ENCODE measurements at places on chromosomes 3 and 15. TPM values are rescaled to one million over a fixed set of nuclear protein-coding genes. Genes with fewer than 3 reads are reported as not detected.

Gene STOML1
- 11.8 TPM for total RNA-seq

Gene UROC1
- not detected for total RNA-seq

Gene TGM4
- under 0.01 TPM for total RNA-seq

Gene B3GALNT1
- total RNA-seq, result 8.2 TPM

Gene IL17RB
- under 0.01 TPM for total RNA-seq

Gene CPEB1
- 6.9 TPM for total RNA-seq

GRCh38 chr15:67433495-67434099 lies 87.3 kb upstream of the C15orf61 start:
- peak; percentile 59 for DNase-seq

DNA sequence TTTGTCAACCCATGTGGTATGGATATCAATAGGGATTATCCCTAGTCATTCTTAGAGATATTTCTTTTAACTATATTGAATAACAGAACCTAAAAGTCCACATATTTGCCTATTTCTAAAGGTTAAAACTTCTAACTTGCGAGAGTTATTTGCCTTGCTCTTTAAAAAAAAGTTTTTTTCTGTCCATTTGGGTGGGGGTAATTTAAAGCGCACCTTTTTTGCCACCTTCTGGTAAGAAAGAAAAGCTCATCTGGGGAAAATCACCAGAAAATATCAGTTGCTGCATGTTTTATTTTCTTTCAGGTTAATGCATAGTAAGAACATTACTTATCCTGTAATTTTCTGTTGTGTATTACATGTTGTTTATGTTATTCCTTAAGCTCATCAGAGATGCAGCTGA lies 242.0 kb upstream of the GOLGA6L4 start:
- DNase-seq, result no peak

GRCh38 chr15:29127506-29128430 lies 141.9 kb downstream of the NSMCE3 start:
- no peak for DNase-seq

- no peak for DNase-seq
Observed at GRCh38 chr3:8976540-8977182, 13.4 kb upstream of the RAD18 start.

GRCh38 chr15:25930931-25931330 lies 67.8 kb upstream of the ATP10A start:
- DNase-seq, result no peak

GRCh38 chr3:10205451-10206165 lies 40.9 kb downstream of the IRAK2 start:
- DNase-seq, result peak; percentile 95

- no peak for DNase-seq
Observed at GRCh38 chr15:98893401-98893800, 114.2 kb downstream of the PGPEP1L start.

DNA sequence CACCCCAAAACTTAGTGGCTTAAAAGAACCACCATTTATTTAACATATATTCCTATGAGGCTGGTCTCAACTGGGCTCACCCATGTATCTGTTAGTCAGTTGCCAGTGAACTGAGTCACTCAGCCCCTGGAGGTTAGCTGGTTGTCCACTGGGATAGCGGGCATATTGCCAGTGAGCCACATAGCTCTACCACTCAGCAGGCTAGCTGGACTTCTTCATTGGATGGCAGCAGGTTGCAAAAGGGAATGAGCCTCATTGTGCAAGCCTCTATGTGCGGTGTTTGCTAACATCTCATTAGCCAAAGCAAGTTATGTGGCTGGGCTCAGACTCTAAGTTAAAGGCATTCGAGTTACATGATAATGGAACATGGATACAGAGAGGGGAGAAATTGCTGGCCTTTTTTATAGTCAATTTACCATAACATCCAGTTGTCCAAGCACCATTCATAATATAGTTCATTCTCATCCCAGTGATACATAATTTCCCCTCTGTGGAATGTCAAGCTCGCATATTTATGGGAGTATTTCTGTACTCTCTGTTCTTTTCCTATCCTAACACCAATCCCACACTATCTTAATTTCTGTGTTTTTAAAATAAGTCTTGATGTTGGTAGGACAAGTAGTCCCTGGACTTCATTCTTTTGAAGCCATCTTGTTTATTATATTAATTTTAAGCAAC lies 8.7 kb downstream of the BTD start:
- peak; percentile 75 for DNase-seq

- no peak for DNase-seq
Observed at GRCh38 chr15:68630836-68631235, 52.0 kb downstream of the CORO2B start.

DNA sequence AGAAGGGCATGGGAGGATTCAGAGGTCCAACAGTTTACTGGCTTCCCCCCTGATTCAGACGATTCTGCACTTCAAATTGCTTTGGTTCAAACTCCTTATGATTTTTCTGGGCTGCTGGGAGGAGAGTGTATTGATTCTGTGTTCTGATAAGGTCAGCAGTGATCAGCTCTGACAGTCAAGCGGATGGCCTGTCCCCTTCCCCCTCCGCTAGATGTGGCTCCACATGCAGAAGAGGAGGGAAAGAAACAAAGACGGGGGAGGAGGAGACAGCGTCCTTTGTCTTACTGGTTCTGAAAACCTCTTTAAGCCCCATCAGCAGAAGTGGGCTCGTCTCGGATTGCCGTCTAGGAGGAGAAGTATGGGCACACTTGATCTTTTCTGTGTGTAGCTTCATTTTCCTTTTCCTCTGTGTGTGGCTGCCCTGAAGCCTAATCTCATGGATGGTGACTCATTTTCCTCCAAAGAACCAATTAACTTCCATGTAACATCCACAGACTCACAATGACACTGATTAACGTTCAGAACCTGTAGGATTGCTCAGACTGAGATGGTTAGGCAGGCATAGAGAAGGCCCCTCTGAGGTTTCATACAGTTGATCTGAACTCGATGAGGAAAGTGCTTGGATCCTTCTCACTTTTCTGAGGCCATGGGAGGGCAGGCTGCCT lies 162.4 kb upstream of the PPP2R3A start:
- no peak for DNase-seq

DNA sequence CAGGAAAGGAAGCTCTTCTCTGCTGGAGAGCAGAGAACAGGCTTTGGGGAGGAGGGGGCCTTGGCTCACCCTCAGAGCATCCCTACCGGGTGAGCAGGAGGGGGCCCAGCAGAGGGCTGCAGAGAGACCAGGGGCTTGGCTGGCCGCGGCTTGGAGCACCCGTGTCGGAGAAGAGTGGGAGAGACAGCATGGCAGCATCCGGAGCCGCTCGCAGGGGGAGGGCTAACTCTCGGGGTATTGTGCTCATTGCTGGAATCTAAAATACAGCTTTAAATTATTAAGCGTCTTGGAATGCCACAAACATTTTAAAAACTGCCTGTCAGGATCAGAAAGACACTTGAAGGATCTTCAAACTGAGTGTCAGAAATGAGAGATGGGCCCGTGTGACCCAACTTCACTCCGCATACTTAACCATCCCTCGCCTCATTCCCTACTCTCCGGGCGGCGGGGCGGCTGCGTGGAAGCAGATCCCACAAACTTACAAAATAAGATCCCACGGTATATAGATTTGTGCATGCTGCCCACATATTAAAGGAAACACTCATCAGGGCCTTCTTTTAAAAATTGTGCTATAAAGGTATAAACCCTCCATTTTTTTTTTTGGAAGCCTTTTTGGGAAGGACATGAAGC lies 53.9 kb downstream of the EIF4E3 start:
- no peak for DNase-seq

GRCh38 chr15:34799149-34800101 lies 4.1 kb upstream of the ACTC1 start:
- DNase-seq, result no peak

DNA sequence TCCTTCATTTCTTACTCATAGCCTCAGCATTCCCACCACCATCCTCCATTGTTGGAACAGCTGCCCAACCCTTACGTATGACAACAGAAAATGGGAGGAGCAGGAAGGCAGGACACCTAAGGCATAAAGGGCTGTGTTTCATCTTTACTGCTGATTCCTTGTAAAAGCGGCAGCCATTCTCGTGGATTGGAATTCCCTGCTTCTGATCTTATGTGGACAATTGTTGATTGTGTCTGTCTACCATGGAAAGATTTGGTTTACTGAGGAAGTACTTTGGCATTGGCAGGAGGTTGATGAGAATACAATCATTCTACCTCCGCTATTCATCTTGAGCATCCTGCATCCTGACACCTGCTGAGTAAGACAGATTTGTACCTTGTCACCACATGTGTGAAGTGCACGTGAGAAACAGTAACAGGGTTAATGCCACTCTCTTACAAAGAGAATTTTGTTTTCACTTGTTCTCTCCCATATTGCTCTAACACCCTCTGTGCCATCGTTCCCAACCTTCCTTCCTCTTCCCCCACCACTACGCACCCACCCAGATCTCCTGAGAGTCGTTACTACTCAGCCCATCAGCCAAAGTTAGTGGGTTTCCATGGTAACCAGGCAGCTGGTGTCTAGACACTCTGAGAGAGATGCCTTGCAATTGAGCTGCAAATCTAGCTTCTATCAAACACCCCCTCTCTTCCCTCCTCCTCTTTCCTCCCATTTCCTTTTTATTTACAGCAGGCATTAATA lies 75.7 kb downstream of the GAP43 start:
- DNase-seq, result peak; percentile 33

DNA sequence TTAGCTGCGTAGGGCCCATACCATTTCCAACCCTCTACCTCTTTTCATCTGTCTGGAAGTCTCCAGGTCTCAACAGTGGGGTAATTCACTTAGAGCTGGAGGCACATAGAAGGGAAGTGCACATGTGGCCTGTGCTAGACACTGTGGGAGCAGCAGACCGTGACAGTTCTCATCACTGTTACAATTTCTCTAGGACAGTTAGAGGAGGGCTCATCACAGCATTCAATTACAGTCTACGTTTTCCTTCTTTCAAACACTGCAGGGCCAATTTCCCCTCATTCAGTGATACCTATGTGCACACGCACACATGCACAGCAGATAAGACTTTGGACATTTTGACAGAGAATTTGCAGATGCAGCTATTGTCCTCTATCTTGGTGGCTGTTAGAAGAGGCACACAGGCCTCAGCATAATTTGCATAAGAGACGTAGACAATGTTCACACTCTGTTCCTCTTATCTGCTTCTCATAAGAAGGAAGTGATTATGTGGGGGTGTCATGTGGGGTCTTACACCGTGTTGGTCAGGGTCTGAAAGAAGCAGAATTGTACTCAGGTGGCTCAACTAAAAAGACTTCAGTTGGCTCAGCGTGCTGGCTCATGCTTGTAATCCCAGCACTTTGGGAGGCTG lies 12.6 kb upstream of the HRG start:
- DNase-seq, result no peak

DNA sequence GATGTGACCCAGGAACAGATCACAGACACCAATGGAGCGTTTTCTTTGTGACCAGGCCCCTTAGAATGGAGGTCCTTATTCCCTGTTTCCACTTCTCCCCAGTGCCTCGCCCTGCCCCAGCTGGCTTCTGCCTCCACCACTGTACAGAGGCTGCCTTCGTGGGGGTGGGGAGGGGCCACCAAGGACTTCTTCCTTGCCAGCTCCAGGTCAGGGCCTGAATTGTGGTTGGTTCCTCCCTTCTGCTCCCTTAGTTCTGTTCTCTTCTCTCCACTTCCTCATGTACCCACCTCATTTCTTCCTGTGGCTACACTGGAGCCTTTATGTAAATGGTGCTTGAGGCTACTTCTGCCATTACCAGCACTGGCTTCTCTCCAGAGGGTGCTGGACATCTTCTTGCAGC lies 16.4 kb downstream of the TGM4 start:
- DNase-seq, result no peak

GRCh38 chr3:161449785-161450184 lies 46.8 kb upstream of the OTOL1 start:
- no peak for DNase-seq

- DNase-seq, result no peak
Observed at GRCh38 chr15:75578173-75578947, 755 bp downstream of the PTPN9 start.

DNA sequence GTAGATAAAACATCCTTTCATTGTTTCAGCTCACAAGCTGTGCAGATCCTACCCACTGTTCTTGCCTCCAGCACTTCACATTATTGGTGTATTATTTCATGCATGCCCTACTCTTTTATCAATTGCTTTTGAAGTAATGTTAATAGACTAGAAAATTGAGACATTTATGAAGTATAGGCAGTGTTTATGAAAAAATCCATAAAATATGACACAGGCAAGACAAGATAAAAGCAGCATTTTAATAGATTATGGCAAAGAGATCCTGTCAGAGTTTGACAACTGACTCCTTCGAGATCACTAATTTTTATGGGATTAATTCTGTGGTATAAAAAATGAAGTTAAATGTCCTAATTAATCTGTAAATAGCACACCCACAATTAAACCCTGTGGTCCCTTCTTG lies 217.2 kb upstream of the NANOGP8 start:
- DNase-seq, result no peak

DNA sequence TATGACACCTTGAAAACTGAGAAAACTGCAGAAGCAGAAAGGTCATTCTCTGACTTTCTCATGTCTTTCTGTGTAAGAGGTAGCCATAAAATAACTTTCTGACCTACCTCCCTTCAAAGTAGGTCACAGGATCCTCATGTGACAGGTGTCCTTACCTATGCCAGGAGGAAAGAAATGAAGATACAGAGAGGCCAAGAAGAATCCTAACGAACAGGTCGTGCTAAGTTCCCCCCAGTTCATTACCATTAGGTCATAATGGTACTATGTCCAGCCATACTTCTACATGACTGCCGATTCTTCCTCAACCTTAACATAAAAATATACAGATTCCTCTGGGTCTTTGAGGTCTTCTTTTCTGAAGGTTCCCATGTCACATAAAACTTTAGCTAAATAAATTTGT lies 118.6 kb downstream of the FOXB1 start:
- DNase-seq, result no peak

GRCh38 chr3:37125195-37126073 lies 48.9 kb downstream of the LRRFIP2 start:
- no peak for DNase-seq

GRCh38 chr3:4758957-4759656 lies 220.1 kb upstream of the BHLHE40 start:
- DNase-seq, result no peak

GRCh38 chr3:157582637-157582973 lies 79.4 kb upstream of the VEPH1 start:
- no peak for DNase-seq

DNA sequence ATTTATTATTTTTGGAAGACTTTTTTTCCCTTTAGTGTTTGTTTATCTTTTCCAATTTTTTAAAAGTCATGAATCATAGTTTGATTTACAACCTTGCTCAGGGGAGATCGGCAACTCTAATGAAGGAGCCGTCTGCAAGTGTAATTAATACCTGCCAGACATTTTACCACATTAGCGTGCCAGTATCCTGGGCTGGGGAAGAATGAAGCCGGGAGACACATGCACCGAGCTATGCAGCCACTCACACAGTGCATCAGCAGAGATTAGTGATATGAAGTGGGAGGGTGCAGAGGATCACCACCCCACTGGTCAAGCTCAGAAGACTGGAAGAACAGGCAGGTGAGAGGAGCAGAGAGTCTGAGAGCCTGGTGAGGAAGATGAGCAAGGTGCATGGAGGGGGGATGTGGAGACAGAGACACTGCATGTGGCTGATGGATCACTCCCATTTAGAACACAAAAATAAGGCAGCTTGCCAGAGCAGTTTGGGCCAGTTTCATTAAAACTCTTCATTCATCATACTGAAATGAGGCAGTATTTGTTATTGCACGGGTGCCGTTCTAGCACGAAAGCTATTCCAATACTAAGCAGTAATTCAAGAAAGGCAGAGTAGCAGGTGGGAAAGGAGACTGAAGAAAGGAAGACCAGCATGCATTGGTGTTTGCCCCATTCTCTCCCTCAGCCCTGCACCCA lies 821.6 kb downstream of the TUSC7 start:
- no peak for DNase-seq

Data from IMR-90 (cell line).